Nephron progenitor cell (in vitro differentiated cells): ENCODE measurements at places on chromosomes 12 and 14.

DNA sequence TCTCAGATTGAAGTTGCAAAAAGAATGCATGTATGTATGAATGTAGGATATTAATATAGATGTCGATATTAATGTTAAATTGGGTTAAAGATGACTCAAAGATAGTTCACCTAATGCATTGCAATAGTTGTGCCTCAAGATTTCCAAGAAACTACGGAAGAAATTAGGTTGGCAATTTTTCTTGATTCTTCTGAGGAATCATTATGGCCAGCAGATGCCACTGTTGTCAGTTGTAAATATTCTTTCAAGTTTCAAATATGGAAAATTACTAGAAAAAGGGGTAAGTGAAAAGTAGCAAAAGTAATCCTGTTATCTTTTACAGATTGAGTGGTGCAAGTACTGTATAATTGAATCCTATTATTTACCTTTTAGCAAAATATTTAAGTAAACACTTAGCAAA, 202.1 kb downstream of the ADAMTS20 start:
- no peak for DNase-seq
- H3K4me3 ChIP-seq = no peak overlapping the region
- H3K27ac ChIP-seq = no peak overlapping the region
- peaks cover 28% of the 10 kb centered on the region for H3K4me1 ChIP-seq

DNA sequence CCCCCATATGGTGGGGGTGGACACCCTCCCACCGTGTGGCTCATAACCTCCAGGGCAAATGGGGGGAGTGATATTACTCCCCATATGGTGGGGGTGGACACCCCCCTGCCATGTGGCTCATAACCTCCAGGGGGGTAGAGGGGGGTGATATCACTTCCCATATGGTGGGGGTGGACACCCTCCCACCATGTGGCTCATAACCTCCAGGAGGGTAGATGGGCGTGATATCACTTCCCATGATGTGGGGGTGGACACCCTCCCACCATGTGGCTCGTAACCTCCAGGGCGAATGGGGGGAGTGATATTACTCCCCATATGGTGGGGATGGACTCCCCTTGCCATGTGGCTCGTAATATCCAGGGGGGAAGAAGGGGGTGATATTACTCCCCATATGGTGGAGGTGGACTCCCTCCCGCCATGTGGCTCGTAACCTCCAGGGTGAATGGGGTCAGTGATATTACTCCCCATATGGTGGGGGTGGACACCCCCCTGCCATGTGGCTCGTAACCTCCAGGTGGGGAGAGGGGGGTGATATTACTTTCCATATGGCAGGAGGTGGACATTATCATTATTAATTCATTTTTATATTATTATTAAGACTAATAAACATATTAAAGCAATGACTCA, 51.2 kb upstream of the OXA1L start:
- DNase-seq = no peak
- peaks cover 16% of the 10 kb centered on the region for H3K27me3 ChIP-seq
- H3K4me3 ChIP-seq = no peak overlapping the region
- H3K36me3 ChIP-seq = no peaks in the 10 kb centered on the region
- no peak overlapping the region for H3K27ac ChIP-seq
- H3K4me1 ChIP-seq = no peaks in the 10 kb centered on the region

DNA sequence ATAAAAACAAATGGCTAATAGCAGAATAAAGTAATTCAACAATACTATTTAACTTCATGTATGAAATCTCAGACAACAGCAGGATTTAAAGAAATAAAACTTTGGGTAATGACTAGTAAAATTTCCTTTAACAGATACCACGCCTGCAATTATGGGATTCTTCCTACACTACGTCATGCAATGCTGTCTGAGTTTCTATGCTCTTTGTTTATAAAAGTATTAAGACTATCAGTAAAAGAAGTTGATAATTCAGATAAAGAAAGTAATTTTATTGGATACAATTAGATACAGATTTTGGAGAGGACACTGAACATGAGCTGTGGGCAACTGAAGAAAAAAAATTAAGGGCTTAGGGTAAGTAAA, 308.4 kb upstream of the LRFN5 start:
- H3K27ac ChIP-seq = no peak overlapping the region
- H3K4me3 ChIP-seq = no peak overlapping the region
- no peaks in the 10 kb centered on the region for H3K36me3 ChIP-seq
- no peaks in the 10 kb centered on the region for H3K4me1 ChIP-seq

GRCh38 chr12:13599176-13599575, 382.2 kb downstream of the GRIN2B start:
- H3K4me1 ChIP-seq = peaks cover 7% of the 10 kb centered on the region
- H3K27ac ChIP-seq = no peak overlapping the region
- no peaks in the 10 kb centered on the region for H3K36me3 ChIP-seq
- H3K27me3 ChIP-seq = peaks cover 13% of the 10 kb centered on the region
- no peak for DNase-seq

DNA sequence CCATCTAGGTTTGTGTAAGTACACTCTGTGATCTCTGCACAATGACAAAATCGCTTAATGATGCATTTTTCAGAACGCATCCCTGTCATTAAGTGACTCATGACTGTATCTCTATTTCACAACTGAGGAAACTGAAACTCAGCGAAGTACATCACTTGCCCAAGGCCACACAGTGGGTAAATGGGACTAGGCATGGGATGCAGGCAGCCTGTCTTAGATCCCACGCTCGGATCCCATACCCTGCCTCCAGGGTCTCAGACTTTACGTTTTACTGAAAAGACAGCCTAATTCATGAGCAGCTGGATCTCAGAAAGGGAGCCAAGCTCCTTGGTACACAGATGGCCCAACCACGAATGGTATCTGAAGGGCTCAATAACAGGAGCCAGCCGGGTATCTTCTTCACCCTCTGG, 2.4 kb upstream of the MLEC start:
- H3K36me3 ChIP-seq = no peaks in the 10 kb centered on the region
- no peak for DNase-seq
- peak overlapping the region; percentile 18 for H3K4me3 ChIP-seq
- no peaks in the 10 kb centered on the region for H3K27me3 ChIP-seq

DNA sequence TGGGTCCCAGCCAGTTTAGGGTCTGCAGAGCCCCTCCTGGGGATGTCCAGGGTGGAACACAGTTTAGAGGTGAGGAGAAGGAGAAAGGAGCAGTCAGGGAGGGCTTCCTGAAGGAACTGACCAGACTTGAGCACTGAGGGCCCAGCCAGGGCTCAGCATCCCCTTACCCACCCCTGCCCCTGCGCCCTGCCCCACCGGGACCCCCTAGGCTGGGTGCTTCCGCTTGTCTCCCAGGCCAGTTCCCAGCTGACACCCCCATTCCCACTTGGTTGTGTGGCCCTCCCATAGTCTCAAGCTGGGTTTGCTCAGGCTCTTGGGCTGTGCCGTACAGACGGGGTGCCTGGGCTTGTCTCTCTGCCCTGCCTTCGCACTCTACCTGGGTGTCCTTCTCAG, 26.3 kb upstream of the KIF26A start:
- no peak overlapping the region for H3K4me3 ChIP-seq
- H3K36me3 ChIP-seq = no peaks in the 10 kb centered on the region
- H3K27ac ChIP-seq = no peak overlapping the region
- DNase-seq = no peak
- H3K27me3 ChIP-seq = peaks cover 31% of the 10 kb centered on the region
